ENCODE measurements at places on chromosomes 11 and 22.

DNA sequence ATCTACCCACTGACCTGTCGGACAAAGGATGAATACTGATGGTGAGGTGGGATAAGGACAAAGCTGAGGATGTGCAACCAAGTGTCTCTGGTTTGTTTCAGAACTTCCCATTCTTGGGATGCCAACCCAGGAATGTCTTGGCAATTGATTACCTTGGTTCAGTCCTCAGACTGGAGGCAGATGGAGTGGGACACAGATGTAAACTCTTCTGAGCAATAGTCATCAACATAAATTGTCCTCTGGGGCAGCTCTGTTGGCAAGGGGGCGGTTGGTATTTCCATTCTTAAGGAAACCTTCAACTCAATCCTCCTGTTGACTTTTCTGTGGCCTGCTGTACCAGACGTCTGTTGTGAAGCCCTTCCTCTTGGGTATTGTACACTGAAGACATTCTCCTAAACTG, 6.8 kb downstream of the ABTB2 start:
- no peak for DNase-seq

DNA sequence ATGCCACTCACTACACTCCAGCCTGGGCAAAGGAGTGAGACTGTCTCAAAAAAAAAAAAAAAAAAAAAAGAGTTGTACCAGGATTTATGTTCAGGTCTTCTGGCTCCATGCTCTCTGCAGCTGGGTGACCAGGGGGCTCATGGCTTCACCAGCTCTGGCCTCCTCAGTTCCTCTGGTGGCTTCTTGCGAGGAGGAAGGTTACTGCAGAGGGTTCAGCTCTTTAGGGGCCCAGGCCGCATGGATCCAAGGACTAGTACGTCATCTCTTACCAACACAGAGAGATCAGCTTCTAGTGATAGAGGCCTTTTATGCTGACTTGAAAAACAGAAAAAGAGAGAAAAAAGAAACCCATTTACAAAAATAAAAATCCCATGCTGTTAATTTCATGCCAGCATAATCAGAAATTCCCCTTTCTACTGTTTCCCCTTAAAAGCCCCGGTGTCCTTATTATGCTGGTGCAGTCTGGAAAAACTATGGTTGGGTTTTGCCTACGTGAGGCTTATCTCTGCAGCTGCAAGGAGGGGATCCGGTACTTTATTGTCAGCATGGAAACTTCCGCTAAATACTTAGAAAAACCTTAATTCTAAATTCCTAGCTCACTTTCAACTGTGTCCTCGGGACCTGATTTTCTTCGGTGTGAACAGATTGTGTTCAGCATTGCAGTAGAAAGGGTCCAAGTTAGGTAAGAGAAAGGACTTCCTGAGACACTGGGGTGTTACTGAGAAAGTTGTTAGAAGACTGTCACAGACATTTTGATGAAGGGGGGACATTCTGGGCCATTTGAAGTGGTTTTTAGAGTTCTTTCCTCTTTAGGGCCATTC, 13.7 kb downstream of the ZBTB16 start:
- DNase-seq = no peak

- DNase-seq = no peak
Measured at GRCh38 chr11:35321532-35322317, 97.6 kb downstream of the SLC1A2 start.

- peak; percentile 100 for DNase-seq
Measured at GRCh38 chr11:9460322-9461062, at the start of gene ZNF143. Gene ZNF143, plus strand, starts transcription at chr11:9461012. Its CDS starts 10,297 bp downstream, at chr11:9471309.

GRCh38 chr11:68206211-68206610, 6.9 kb downstream of the KMT5B start:
- DNase-seq = no peak

DNA sequence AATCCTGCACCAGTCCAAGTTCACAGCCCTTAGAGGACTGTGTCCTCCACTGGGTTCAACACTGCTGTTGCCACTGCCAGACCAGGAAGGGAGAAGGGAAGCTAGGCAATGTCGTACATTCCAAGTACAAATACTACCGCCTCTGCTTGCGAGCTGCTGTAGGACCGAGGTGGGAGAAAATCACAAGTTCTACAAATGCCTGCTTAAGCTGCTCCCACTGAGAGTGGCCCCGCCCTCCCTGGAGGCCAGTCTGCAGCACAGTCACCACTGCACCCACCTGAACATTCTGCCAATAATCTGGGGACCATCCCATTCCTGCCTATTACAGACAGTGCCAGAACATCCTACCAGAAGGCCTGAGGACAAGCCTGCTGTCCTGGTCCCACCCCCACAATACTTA, 707.5 kb upstream of the ANO5 start:
- DNase-seq = no peak

- DNase-seq = no peak
Measured at GRCh38 chr11:2202071-2202899, 30.7 kb upstream of the TH start.

DNA sequence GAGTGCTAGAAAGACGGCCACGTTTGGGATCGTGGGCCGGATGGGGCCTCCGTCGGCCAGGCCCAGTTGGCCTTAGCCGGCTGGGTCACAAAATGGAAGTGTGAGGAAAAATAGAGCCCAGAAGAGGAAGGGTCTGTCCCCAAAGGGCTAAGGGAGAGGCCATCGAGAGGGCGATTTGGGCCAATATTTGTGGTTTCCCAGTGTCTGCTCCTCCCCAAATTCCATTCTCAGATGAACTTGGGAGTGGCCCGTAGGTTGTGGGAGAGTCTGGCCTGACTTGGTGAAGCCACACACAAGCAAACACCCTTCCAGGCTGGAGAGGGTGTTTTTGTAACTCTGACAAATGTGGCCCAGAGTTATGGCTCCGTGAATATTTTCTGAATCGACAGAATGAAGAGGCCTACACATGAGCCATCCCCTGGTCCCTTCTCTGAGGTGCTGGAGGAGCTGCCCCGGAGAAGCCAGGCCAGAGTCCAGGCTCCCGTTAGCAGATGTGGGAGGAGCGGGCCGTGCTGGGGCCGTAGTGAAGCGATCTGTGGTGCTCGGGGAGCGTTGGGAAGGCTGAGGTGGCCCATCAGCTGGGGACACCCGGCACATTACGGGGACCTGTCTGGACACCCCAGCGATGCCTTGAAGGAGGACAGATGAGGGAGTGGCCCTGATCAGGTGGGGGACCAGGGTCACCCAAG, 73.5 kb upstream of the PPARA start:
- DNase-seq = no peak

DNA sequence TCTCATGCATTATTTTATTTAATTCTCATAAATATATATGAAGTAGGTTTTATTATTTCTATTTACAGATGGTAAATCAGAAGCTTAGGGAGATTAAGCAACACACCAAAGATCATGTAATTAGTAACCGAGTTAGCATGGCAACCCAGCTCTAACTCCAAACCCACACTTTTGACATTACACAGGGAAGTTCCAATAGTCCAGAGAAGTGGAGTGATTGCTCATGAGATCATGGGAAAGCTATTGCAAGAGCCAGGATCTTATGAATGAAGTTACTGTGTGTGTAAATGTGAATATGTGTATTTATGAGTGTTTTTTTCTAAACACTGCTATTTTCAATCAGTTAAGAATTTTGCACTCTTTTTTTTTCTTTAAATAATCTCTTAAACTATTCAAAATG, 225.8 kb upstream of the KIRREL3 start:
- no peak for DNase-seq

DNA sequence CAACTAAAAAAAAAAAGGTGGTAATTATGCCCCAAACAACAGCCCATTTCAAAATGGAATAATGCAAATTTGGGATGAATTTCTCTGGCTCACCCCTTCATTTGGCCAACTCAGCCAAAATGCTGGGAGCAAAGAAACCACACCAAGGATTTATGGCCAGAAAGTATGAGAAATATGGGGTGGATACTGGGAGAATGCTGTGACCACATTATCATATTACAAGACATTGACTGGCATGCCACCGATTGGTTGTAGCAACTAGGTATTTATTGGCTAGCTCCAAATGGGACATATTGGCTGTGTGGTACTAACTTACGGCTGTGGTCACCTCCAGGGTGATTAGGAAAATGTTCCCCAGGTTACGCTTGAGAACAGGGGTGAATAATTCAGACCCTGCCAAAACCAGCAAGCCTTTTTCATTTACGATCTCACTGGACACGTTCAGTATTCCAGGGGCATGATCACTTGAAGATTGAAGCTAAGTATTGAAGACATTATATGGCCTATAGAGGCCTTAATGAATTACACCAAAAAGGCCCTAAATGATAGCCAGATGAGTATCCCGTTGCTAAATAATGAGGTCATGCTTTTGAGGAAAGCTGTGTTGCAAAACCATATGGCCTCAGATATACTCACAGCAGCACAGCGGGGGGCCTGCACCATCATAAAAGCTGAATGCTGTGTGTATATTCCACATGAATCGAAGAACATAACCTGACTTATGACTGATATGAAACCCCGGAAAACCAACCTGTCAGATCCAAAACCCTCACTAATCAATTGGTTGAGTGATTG, 3.8 kb upstream of the FDX1 start:
- no peak for DNase-seq

DNA sequence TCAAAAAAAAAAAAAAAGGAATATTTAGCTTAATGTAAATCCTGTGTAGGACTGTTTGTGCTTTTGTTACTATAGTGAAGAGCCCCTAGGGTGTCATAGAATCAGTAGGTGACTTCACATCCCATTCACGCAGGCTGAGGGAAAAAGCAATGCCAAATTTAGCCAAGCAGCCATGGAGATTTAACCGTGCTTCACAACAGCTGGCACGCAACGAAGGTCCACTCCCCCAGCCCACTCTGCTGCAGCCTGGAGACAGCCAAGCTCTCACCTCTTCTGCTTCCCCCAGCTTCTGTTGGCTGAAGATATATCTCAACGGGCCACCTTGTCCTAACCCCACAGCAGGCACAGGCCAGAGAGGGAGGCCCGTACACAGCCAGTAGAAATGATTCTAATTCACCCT, 78.8 kb upstream of the BID start:
- DNase-seq = no peak

- DNase-seq = no peak
Measured at GRCh38 chr11:122046846-122047245, 69.2 kb downstream of the BLID start.

DNA sequence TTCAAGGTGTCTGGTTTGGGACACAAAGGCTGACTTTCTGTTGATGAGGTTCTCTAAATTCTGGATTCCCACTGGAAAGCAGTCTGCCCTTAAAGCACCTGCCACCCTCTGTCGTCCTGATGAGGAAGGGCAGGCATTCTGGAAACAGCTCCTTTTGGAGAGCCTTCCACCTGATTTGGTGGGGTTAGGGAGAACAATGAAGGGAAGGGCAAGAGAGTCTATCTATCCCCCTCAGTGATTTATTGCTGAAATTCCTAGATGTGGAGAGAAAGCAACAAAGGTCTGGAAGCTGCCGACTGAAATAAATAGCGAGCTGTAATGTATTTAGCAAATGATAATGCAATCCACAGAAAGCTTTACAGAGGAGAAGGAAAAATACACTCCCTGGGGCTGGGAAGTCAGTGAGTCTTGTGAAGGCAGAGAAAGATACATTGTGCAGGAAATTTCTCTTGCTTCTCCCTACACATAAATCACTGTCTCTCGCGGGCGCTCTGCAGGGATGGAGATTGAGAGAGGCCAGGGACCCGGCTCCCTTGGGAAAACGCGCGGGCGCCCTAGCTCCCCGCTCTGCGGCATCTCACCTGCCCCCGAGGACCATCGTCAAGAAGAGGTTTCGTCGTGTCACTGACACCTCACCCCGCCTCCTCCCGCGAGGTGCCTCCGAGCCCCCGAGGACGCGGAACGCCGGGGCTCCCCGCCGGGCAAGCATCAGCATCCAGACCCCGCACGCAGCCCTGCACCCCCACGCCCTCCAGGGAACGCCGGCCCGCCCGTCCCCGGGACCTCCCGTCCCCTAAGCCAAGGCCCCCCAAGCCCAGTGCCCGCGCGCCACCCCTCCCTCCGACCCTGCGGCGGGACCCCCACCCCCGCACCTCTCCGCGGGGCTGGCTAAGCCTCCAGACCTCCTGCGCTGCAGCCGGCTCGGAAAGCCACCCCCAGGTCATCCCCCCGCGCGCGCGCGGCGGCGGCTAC, 673 bp downstream of the CDON start:
- peak; percentile 10 for DNase-seq

DNA sequence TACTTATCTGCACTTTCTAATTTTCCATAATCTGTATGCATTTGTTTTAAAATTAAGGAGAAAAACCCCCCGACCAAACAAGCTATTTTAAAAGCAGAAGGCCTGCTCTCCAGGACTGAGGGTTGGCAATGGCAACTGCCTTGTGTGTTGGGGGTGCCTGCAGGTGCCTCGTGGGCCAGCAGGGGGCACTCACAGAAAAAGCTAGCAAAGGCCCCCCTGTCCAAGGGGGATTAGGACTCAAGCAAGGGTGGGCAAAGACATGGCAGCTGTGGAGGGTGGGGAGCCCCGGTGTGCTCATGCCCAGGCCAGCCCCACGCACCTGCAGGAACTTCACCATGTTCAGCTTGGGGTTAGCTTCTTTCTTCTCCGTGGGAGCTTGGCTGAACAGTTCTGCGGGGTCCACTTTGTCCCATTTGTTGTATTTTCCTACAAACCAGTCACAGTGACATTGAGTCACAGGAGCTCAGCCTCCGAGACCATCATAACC, 10.3 kb downstream of the TOP3B start:
- no peak for DNase-seq

DNA sequence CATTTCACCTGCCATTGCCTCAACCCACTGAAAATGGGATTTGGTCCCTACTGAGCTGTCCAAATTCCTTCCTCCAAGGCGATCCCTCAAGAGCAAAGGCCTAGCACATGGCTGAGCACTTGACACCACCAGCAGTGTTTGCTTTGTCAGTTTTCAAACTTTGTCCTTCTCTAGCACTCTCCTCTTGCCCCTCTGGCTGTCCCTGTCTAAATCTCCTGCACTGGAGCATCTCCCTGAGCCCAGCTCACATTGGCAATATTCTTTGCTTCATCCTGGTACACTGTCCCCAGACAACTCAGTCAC, 66.6 kb upstream of the FTH1 start:
- no peak for DNase-seq

DNA sequence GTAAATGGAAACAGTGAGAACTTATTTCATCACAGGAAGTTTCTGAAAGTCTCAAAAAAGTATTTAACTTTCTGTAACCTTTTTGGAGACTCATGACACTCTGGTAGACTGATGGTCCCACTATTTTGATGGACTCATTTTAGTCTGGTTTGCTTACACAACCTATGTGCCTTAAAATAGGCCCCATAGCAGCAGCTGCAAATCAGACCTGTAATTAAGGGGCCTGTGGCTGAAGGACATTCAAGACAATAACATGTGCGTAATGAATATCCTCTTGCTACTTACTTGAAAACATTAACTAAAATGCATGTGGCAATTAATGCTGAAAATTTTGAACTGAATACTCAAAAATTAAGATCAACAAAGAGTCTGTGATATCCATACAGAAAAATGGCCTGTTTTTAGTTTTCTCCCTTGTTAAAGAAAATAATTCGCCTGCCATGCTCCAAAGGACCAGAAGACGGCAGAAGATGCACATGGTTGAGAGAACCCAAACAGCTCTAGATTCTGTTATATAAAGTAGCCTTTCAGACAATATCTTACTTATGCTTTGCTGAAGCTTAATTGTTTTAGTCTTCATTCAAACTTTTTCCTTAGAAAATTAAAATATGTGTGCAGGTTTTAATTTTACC, 568.5 kb downstream of the KCNA4 start:
- DNase-seq = no peak
